ENCODE measurements at places on chromosomes 7 and 10.

- DNase-seq: no peak
These were observed 116.2 kb downstream of the AVL9 start for GRCh38 chr7:32611201-32612099.

DNA sequence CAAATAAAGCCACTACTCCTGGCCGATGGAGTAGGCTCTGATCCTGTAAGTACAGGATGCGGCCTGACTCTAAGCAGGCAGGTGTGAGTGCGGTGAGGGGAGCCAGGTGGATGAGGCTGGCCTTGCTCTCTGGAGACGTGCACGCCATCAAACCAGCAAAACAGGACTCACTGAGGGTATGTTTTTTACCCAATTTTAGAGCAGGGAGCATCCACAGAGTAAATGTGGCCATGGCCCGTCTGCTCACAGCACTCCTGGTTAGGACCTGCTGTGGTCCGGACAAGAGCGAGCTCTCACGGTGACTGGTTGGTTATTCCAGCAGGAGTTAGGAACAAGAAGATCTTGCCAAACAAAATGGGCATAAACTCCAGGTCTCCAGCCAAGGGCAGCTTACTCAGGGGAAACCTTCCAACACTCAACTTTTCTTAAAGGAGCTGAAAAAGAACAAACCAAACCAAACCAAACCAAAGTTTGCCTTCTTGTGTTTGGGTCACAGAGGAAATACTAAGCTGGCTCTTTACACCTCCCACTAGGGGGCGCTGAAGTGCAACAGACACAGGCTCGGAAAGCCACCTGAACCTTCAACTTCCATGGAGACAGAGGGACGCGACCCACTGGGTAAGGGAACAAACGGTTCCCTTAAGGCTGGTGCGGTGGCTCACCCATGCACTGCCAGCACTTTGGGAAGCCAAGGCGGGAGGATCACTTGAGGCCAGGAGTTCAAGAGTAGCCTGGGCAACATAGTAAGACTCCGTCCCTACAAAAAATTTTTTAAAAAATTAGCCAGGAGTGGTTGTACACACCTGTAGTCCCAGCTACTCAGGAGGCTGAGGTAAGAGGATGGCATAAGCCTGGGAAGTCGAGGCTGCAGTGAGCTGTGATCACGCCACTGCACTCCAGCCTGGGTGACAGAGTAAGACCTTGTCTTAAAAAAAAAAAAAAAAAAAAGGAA, 122.4 kb downstream of the CLEC2L start:
- peak; percentile 77 for DNase-seq

DNA sequence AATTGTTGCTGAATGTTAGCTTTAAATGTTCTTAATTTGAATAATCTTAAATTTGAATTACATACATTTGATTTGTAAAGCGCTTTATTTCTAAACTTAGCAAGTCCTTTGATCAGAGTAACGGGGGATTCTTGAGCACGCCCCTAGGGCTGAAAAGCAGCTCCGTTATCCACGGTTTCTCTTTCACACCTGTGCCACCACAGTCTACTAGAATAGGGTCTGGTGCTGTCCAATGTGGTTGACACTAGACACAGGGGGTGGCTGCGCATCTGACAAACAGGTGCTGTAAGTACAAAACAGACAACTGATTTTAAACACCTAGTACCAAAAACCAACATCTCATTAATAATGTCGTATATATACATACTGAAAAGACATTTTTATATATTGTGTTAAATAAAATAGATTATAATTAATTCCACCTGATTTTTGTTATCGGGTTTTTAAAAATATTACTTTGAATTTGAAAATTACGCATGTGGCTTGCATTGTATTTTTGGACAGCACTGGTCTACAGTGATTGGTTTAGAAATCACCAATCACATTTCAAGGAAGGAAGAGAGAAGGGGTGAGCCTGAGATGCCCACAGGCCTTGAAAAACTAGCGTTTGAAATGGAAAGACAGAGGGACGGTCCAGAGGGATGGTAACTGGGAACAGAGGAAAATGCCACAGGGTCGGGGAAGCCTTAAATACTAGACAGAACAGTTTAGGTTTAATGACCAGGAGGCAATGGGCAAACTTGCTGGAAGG, 7.3 kb downstream of the SEPHS1 start:
- peak; percentile 35 for DNase-seq

DNA sequence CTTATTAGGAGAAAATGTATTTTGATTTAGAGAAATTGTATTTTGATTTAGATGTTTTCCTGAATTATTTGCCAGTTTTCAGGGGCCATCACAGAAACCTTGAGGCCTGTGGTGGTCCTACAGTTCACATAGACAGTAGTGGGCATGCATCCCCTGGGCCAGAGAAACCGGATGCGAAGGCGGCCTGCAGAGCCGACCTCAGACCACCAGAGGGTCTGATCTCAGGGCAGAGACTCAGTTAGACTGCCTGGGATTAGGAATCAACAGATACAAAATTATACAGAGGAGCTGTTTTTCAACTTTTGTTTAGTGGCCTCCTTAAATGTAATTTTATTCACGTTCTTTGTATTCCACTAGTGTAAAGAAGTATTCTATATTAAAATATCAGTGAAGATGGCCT, 158.4 kb downstream of the PAXIP1 start:
- no peak for DNase-seq

GRCh38 chr7:35259523-35259908, 5.6 kb upstream of the TBX20 start:
- no peak for DNase-seq

GRCh38 chr7:39054731-39055130, 77.0 kb downstream of the POU6F2 start:
- DNase-seq: no peak

DNA sequence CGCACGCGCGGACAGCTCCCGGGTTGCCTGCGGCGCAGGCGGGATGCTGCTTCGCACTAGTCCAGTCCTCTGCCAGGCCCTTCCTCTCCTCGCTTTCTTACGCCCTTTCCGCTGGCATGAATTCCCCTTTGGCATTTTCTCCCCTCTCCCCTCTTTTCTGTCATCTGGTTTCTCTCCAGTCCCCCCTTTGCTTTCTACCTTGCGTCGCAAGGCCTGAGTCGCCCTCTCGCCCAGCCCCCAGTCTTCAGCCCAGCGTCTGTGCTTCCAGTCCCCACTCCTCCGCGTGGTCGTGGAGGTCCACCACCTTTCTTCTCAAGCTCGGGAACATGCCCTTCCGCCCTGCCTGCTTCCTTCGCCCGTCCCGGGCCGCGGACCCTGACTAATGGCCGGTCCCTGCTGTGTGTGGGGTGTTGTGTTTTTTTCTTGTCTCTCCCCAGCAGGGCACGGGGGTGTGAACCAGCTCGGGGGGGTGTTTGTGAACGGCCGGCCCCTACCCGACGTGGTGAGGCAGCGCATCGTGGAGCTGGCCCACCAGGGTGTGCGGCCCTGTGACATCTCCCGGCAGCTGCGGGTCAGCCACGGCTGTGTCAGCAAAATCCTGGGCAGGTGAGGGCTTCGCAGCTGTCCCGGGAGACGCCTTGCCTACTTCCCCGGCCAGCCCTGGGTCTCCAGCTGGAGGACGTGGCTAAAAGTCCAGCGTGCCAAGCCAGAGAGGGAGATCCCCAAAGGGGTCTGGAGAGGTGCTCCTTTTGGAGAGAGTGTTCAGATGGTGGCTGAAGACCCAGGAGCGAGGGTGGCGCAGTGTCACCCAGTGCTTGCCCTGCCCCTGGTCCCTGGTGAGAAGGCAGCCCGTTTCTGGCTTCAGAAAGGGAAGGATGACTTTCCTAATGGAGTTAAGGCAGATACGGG, 4.2 kb downstream of the PAX2 start:
- no peak for DNase-seq

DNA sequence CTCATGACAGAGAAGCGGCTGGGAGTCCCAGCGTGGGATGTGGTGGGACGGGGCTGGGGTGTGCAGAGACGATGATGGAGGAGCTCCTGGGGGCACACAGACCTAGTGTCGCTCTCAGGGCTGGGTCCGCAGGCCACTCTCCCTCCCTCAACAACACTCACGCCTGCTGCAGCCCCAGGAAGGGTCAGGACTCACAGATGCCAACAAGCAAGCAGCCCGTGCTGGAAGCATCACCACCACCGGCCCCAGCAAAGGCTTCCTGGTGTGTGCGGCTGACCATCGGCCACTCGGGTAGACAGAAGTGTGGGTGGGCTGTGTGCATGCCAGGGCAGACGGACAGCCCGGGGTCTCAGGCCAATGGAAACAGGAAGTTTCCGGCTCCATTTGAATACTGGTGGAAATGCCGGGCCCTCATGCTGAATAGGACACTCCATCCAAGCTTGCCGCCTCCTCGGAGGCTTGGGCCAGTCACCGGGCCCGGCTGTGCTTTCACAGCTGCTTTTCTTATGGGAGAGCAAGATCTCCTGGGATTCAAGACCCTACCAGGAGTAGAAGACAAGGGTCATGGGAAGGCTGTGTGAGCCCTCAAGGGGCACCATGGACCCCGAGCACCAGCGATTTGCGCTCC, 178.1 kb downstream of the ELFN1 start:
- DNase-seq: peak; percentile 12

- no peak for DNase-seq
These were observed 443 bp downstream of the CRHR2 start for GRCh38 chr7:30681815-30682211.

DNA sequence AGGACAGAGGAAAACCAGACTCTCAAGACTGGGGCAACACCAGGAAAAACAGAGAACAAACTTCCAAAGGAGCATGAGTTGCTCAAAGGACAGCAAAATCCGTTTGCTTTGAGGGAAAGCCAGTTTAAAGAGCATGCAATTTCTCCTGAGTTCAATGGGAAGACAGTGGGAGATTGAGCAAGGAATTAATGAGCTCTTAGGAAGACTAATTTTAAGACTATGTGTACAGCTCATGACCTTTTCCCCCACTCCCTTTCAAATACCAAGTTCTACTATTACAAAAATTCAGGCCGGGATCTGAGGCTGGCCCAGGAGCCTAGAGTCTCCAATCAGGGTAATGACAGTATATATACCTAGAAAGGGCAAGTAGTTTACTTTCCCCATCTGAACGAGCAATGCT, 79.2 kb downstream of the EPDR1 start:
- no peak for DNase-seq

DNA sequence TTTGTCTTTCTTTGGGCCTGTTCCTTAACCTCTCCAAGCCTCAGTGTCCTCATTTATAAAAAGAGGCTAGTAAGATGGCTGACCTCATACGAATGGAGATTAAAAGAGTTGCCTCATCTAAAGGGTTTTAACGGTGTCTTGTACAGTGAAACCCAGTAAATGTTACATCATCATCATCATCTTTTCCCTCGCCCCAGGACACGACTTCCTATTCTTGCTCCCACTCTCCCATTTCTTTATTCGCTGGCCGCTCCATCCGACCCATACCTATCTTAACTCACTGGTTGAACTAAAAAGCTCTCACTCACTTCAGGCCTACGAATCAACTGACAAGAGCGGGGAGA, 554 bp downstream of the FRA10AC1 start:
- no peak for DNase-seq

- no peak for DNase-seq
These were observed 107.8 kb downstream of the RAB18 start for GRCh38 chr10:27611744-27612550.

- no peak for DNase-seq
These were observed 85.2 kb upstream of the PIK3CG start for GRCh38 chr7:106779877-106780276.

Measured in CD4-positive, alpha-beta T cell treated with Interleukin-15 for 1 hour (primary cell).